Mesothelial cell of epicardium (in vitro differentiated cells): ENCODE measurements at places on chromosomes 11 and 22.

- H3K27me3 ChIP-seq = peaks cover 18% of the 10 kb centered on the region
- no peaks in the 10 kb centered on the region for H3K4me1 ChIP-seq
- H3K4me3 ChIP-seq = no peak overlapping the region
- DNase-seq = peak; percentile 54
These were observed 51.5 kb upstream of the GAL start for GRCh38 chr11:68632802-68633201.

DNA sequence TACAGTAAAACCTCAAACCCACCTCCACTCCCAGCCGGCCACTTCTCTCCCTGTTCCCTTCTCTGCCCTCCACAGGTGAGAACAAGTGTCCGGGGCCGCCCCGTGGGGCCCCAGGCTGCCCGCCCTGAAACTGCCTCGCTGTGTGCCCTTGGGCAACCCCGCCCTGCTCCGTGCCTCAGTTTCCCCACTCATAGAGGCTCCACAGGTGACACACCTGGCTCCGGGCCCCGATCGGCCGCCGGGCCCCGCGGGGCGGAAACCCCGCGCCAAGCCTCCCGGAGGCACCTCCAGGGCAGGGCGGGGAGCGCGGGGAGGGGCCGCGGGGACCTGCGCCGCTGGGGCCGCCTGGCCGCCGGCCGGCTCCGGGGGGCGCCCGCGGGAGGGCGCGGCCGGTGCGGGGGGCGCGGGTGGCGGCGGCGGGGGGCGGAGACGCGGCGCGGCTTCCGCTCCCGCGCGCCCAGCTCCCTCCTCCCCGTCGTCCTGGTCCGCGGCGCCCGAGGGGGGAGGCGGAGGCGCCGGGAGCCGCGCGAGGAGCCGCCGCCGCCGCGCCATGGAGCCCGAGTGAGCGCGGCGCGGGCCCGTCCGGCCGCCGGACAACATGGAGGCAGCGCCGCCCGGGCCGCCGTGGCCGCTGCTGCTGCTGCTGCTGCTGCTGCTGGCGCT lies at the start of gene LRP5:
Gene LRP5, plus strand, starts transcription at position 475 of the 663 bp plus-strand sequence. Its CDS starts 124 bp downstream, at position 599.
- peak within 1 kb of the TSS; percentile 96 for H3K27ac ChIP-seq
- H3K4me1 ChIP-seq = peaks cover 30% of the 10 kb centered on the region
- no peaks in the 10 kb centered on the region for H3K36me3 ChIP-seq
- peak; percentile 48 for DNase-seq

DNA sequence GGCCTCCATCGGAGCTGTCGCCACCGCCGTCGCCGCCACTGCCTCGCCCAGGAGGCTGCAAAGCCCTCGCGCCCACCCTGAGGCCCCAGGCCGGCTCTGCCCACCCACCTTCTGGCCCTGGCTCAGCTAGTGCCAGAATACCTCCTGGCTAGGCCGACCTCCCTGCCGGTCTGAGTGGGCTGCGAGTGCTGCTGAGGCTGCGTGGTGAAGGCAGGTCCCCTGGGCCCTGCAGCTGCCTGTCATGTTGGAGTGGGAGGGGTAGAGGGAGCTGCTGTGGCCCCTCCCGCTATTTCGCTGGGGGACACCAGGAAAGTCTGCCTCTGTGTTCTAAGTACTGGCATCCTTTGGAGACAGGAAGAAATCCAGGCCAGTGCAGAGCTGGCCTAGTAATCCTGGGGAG lies 34.2 kb downstream of the LRRC10B start:
- DNase-seq = no peak
- H3K27me3 ChIP-seq = no peaks in the 10 kb centered on the region
- no peaks in the 10 kb centered on the region for H3K36me3 ChIP-seq
- H3K27ac ChIP-seq = no peak overlapping the region
- peaks cover 37% of the 10 kb centered on the region for H3K4me1 ChIP-seq
- no peak overlapping the region for H3K4me3 ChIP-seq

- peaks cover 24% of the 10 kb centered on the region for H3K4me1 ChIP-seq
- no peak for DNase-seq
These were observed 9.1 kb upstream of the C1QTNF4 start for GRCh38 chr11:47603295-47603694.

- no peak overlapping the region for H3K27ac ChIP-seq
- H3K36me3 ChIP-seq = no peaks in the 10 kb centered on the region
- DNase-seq = no peak
- no peaks in the 10 kb centered on the region for H3K27me3 ChIP-seq
- H3K4me3 ChIP-seq = no peak overlapping the region
- no peaks in the 10 kb centered on the region for H3K4me1 ChIP-seq
These were observed 1.3 kb downstream of the TCN1 start for GRCh38 chr11:59865031-59865430.

DNA sequence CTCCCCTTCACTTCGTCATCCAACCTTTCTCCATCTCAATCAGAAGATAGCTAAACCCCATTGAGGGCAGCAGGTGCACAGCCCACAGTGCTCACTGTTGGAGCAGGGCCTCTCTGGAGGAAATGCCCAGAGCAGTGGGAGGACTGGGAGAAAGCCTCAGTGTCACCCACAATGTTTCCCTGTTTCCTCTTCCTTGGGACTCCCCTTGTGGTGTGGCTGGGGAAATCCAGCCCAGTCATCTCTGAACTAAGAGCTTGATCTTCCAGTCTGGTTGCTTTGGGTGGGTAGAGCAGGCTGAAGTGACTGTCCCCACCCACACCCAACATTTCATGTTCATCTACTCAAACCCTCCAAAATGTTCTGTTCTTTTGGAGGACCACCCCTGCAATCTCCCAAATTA lies 29.8 kb upstream of the EED start:
- H3K4me1 ChIP-seq = peaks cover 10% of the 10 kb centered on the region
- H3K4me3 ChIP-seq = no peak overlapping the region
- H3K27me3 ChIP-seq = no peaks in the 10 kb centered on the region
- H3K27ac ChIP-seq = no peak overlapping the region
- DNase-seq = no peak
- no peaks in the 10 kb centered on the region for H3K36me3 ChIP-seq

- H3K36me3 ChIP-seq = no peaks in the 10 kb centered on the region
- H3K4me3 ChIP-seq = no peak overlapping the region
- no peak overlapping the region for H3K27ac ChIP-seq
- peaks cover 2% of the 10 kb centered on the region for H3K27me3 ChIP-seq
- no peaks in the 10 kb centered on the region for H3K4me1 ChIP-seq
These were observed 185.4 kb downstream of the AASDHPPT start for GRCh38 chr11:106262852-106263251.

- no peak overlapping the region for H3K4me3 ChIP-seq
- no peaks in the 10 kb centered on the region for H3K27me3 ChIP-seq
- peak overlapping the region; percentile 84 for H3K27ac ChIP-seq
- H3K4me1 ChIP-seq = peaks cover 14% of the 10 kb centered on the region
These were observed 88.8 kb downstream of the MRTFA start for GRCh38 chr22:40547729-40548143.

DNA sequence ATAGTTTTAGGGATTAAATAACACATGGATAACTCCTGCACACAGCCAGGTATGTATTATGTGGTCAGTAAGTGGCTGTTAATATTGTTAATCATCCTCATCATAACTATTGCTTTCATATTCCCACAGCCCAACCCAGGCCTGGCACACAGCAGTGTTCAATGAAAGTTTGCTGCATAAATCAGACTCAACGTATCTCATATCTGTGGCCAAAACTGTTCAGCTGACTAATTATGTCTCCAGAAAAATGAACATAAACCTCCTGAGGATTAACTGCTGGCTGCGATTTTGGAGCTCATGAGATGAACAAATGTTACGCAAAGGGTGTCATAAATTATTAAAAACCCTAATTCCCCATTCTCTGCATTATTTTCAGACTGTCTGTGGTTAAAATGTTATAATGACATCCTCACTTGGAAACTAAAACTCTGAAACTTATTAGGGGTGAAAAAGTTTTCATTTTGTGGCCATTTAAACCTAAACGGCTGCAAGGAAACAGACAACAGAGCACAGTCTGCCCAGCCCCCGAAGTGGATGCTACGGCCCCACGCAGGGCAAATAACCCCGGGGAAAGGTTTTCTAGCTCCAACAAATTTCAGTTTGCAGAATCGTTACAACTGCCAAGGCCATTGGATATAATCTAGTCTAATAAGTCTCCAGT lies 17.3 kb downstream of the ABCC8 start:
- no peak overlapping the region for H3K4me3 ChIP-seq
- no peaks in the 10 kb centered on the region for H3K36me3 ChIP-seq
- DNase-seq = no peak
- no peak overlapping the region for H3K27ac ChIP-seq

DNA sequence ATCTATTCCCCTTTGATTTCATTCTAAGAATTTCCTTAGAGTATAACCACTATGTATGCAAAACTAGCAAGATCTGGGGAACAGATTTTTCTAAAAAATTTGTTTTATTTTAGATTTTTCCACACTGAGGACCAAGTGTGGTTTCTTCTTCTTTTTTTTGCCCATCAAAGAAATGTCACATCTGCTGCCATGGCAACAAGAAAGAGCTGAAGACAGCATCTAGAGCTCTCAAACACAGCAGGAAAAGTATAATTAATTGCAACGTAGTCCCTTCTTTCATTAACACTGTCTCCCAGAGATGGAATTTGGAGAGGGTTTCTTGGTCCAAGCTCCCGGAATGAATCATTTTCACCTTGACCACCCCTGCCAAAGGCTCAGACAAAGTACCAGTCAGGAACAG lies 256.7 kb upstream of the CCDC90B start:
- DNase-seq = no peak
- no peak overlapping the region for H3K4me3 ChIP-seq
- H3K27ac ChIP-seq = no peak overlapping the region

DNA sequence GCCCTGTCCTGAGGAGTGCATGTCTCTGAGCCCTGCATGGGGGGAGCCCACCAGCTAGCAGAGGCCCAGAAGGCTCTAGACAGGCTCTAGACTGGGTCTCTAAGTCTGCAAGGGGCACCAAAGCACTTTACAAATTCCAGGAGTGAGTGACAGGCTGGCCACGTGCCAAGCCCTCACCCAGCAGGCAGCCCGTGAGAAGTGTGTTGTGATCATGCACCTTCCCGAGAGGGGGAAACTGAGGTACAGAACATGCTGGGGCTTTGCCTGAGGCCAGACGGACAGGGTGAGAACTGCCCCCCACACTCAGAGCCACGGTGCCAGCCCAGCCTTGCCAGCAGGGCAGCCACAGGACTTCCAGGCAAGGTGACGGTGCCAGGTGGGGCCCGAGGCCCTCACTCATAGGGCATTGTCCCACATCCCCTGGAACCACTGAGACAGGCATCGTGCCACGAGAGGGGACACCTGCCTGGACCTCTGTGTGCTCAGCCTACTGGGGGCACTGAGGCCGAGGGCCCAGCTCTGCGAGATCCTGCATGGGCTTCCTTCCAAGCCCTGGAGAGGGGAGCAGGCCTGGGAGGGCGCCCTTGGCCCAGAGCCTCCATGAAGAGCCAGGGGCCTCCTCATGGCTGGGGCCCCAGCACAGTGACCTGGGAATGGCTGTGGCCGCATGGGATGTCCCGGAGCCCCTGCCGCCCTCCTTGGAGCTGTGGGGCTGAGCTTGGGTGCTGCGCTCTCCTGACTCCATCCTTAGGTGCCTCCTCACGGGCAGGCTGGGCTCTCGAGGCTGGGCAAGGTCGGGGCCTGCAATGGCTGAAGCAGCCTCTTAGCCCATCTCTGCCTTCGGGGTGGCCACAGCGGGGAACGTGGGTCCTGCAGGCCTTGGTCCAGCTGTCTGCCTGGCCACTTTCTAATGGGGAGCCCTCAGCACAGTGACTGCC lies 121.5 kb downstream of the KCNQ1OT1 start:
- H3K4me3 ChIP-seq = no peak overlapping the region
- H3K4me1 ChIP-seq = peaks cover 28% of the 10 kb centered on the region
- DNase-seq = peak; percentile 41
- H3K27me3 ChIP-seq = no peaks in the 10 kb centered on the region

- H3K27ac ChIP-seq = no peak overlapping the region
- no peak overlapping the region for H3K4me3 ChIP-seq
- H3K36me3 ChIP-seq = no peaks in the 10 kb centered on the region
- DNase-seq = no peak
These were observed 193.0 kb downstream of the MSANTD4 start for GRCh38 chr11:105829084-105829483.

DNA sequence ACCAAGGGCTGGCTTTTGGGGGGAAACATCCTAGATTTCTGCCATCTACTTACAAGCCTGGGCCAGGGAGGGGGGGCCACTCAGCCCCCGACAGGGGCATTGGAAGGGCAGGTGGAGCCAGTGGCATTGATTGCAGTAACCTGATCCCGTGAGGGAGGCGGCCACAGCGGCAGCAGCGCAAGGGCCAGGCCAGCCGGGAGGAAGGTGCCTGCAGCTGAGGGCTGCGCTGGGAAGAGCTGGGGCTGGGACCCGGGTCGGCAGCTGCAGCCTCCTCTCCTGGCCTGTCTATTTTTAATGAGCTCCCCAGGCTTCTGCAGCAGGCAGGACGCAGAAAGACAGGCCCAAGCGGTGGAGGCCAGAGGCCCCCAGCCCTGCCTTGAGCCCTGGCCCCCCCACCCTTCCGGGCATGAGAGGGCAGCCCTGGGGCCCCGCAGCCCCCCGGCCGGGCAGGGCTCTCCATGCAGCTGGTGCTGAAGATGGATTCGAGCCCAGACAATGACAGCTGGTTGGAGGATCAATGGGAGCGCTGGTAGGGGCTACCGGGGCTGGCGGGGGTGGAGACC lies 10.6 kb downstream of the FREY1 start:
- no peak overlapping the region for H3K4me3 ChIP-seq
- H3K36me3 ChIP-seq = no peaks in the 10 kb centered on the region
- DNase-seq = no peak
- peaks cover 8% of the 10 kb centered on the region for H3K27me3 ChIP-seq

GRCh38 chr11:74819400-74819799 lies 70.8 kb downstream of the RNF169 start:
- peaks cover 18% of the 10 kb centered on the region for H3K4me1 ChIP-seq
- peaks cover 75% of the 10 kb centered on the region for H3K36me3 ChIP-seq
- H3K4me3 ChIP-seq = no peak overlapping the region

DNA sequence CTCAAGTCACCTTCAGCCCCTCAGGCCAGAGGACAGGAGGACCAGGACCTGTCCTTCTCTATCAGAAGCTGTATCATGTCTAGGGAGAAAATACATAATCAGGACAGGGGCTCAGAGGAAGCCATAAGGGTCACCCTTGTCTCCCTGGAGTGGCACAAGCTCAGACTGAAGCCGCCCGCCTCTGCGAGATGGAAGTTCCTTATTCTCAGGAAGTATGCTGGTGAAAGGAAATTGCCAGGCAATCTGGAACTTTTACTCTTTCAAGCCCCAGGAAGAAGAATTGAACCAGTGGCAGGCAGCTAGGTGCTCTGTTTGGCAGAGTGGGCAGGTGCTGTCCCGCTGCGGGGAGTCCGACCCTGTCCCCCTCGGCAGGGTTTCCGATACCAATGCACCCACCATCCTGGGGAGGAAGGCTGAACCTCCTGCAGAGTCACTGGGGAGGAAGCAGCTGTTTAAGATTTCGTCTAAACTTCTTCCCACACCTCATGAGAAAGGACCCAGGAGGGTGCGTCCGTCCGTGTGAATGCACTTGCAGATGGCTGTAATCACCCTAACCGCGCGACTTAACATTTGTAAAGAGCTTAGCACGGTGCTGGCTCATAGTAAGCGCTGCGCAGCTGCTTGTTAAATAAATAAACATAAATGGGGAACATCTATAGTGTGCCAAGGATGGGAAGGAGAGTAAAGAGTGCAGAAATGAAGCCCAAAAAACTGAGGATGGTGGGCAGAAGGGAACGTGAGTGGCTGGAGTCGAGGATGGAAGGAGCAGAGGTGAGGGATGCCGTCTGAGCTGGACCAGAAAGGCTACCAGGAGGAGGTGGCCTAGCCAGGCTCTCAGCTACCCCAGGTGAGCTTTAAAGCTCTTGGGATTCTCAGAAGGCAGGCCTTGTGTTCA lies 5.0 kb upstream of the ANO1 start:
- no peak for DNase-seq
- no peaks in the 10 kb centered on the region for H3K36me3 ChIP-seq
- H3K4me1 ChIP-seq = peaks cover 38% of the 10 kb centered on the region

- H3K27me3 ChIP-seq = peaks cover 16% of the 10 kb centered on the region
- H3K27ac ChIP-seq = no peak overlapping the region
- peaks cover 22% of the 10 kb centered on the region for H3K4me1 ChIP-seq
- no peaks in the 10 kb centered on the region for H3K36me3 ChIP-seq
These were observed 8.0 kb downstream of the CSNK2A3 start for GRCh38 chr11:11345099-11345498.
